Retina (tissue), 1 donor: ENCODE measurements at places on chromosomes 12 and 14.
A peak's percentile ranks its signal among the peaks of the same experiment; 100 is the strongest.

- no peak for DNase-seq
These were observed 131.5 kb downstream of the C12orf50 start for GRCh38 chr12:87897662-87898061.

DNA sequence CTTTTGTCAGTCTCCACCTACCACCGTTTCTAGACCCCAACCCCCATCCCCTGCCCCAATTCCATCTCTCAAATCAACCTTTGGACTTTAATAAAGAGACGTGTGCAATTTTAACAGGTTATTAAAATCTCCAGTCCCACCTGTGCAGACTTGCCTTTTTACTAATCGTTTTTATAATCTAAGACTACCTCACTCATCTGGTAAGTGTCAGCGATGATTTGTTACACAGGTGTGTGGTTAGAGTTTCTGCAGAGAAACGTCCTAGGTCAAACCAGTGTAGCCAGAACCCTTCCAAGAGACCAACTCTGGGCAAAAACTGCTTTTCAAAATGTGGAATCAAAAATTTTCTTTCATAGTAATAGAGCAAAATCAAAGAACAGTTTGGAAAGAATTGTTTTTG is 60.4 kb upstream of the PELI2 start:
- no peak for DNase-seq

- DNase-seq = no peak
These were observed 211.8 kb downstream of the SNAPC1 start for GRCh38 chr14:61973981-61974380.

GRCh38 chr12:65881965-65882413 is 57.7 kb downstream of the HMGA2 start:
- DNase-seq = peak; percentile 75

- DNase-seq = no peak
These were observed 54.9 kb downstream of the ZNF664 start for GRCh38 chr12:124027753-124028554.

DNA sequence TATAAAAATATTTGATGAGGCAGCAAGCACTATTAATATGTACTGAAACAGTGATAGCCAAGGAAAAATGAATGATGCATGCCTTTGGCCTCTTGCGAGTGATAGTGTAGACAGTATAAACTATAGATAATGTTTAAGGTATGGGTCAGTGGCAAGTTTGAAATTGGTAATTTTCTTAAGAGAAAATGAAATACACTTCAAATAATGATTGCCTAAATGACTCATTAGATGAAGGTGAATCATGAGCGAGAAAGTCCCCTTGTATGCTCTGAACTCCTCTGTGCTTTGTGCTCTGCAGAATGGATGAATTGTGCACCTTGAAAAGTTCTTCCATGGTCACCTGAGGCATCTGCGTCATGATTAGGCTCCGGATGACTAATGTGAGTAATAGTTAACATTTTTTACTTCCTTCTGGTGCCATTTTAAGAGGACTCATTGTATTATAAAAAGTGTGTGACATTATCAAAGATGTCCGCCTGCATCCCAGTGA is 84.9 kb upstream of the RTL1 start:
- DNase-seq = no peak

- DNase-seq = peak; percentile 71
These were observed 12.6 kb upstream of the CYP46A1 start for GRCh38 chr14:99671235-99672224.

DNA sequence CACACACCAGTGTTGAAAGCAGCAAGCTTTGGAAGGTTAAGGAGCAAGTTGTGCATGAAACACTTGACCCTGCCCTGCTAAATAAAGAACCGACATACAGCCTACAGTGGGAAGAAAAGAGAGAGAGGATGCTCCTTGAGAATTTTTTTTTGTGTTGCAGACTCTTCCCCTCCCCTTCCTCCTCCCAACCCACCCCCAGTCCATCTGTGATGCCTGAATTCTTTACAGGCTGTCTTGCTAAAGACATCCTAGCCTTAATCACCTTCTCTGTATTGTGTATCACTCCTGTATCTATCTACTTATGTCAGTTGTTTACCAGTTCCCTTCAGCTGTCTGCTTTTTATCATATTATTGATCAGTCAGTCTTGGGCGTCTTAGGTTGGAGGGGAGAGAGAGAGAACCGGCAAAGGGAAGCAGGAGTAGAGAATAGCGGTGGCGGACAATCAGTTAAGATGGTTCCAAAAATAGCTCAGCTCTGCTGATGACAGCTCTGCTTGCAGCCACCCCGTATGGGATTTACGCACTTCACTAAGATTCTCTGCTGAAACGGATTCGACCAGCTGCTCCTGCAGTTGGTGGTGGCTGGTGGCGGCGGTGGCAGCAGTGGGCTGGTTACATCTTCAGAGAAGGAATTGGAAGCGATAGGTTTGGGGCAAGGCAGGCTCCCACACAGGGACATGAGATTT is 664.7 kb downstream of the NRXN3 start:
- peak; percentile 53 for DNase-seq

DNA sequence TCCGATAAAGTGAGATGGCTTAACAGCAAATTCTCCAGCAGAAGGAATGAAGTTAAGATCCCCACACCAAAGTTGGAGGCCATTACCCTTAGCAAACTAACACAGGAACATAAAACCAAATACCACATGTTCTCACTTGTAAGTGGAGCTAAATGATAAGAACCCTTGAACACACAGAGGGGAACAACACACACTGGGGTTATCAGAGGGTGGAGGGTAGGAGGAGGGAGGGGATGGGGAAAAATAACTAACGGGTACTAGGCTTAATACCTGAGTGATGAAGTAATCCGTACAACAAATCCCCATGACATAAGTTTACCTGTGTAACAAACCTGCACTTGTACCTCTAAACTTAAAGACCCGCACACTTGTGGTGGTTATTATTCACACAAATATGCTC is 240.4 kb upstream of the NAV3 start:
- no peak for DNase-seq

GRCh38 chr14:37145395-37145794 is 27.0 kb downstream of the SLC25A21 start:
- no peak for DNase-seq

GRCh38 chr12:44155358-44155757 is 319.5 kb downstream of the TMEM117 start:
- no peak for DNase-seq

DNA sequence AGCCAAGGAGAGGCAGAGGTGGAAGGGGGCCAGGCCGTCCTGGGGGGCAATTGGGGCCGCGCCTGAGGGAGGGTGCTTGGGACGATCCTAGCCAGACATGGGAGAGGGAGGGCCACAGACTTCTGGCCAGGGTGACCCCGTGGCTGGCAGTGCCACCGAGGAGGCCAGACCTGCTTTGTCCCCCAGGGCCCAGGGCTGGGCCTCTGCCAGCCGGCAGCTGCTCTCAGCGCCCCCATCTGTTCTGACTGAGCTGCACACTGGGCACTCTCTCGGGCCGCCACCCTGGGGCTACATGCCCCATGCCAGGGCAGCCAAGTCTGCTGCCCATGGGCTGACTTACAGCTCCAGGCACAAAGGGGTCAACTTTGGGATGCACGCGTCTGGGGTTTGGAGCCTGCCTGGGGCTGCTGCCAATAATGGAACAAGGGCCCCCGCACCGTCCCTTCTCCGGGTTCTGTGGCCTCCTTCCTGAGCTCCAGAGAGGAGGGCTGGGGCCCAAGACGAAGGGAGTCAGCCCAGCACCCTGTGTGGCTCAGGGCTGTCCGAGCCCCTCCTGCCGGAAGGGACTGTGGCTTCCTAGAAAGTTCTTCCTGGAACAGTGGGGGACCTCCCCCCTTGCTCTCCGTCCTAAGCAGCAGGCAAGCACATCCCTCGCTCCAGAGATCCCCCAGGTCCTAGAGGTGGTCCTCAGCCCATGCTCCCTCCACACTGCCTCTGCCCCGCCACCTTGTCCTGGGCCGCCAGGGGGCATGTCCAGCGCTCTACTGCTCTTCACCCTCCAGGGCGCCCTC is 1.1 kb downstream of the ADSS1 start:
- DNase-seq = peak; percentile 71

GRCh38 chr12:122981036-122981471 is 573 bp downstream of the ARL6IP4 start:
- DNase-seq = peak; percentile 81

- no peak for DNase-seq
These were observed 13.9 kb upstream of the PCED1B start for GRCh38 chr12:47065546-47065945.

DNA sequence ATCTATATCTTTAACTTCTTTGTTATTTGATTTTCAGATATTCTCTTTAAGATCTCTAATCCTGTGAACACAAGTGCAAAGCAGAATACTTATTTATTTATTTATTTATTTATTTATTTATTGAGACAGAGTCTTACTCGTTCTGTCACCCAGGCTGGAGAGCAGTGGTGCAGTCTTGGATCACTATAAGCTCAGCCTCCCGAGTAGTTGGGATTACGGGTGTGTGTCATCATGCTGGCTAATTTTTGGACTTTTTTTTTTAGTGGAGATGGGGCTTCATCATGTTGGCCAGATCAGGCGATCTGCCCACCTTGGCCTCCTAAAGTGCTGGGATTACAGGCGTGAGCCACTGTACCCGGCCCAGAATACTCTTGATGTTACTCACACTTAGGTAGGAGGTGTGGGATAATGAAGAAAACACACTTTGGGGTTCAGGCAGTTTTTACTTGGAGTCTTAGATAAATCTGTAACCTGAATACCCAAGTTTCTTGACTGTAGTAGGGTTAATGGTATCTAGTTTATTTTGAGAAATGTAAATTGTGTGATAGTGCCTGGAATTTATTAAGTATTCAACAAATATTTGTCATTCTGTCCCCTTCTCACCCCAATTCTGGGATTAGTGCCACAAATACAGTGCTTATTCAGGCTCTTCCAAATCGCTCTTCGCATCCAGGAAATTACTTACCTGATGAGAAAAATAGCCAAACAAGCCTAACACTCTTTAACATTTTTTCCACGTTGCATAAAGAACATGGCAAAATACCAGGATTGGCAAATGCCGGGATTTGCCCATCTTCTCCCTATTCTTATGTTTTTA is 33.0 kb downstream of the METAP2 start:
- no peak for DNase-seq

- DNase-seq = no peak
These were observed 42.7 kb downstream of the TMEM121 start for GRCh38 chr14:105568859-105569766.

- DNase-seq = no peak
These were observed 807.5 kb downstream of the VRK1 start for GRCh38 chr14:97604731-97605130.
